ENCODE measurements at places on chromosomes 2 and 18.

DNA sequence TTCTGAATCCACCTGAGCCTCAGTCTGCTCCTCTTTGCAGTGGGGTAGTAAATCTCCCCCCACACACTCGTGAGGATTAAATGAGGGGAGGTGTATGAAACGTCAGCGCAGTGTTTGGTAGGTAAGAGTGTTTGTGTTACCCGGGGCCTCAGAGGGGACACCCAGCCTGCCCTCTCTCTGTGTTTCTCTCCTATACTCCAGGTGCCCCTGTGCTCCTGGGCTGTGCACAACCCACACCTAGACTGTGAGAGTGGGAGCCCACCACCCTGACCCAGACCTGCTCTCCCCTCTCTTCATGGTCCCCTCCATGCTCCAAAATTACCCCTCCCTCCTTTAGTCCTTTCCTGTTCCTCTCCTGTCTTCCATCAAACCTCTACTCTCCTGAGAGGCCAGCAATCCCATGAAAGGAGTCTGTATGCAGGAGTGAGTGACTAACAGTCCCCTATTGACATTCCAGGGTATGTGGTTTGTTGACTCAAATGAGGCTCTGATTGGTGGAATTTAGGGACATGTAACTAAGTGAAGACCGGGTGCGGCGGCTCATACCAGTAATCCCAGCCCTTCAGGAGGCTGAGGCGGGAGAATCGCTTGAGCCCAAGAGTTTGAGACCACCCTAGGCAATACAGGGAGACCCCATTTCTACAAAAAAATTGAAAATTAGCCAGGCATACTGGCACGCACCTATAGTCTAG lies 10.4 kb downstream of the CIB4 start:
- no peak for DNase-seq

GRCh38 chr18:55763805-55764204 lies 175.8 kb upstream of the TCF4 start:
- no peak for DNase-seq

DNA sequence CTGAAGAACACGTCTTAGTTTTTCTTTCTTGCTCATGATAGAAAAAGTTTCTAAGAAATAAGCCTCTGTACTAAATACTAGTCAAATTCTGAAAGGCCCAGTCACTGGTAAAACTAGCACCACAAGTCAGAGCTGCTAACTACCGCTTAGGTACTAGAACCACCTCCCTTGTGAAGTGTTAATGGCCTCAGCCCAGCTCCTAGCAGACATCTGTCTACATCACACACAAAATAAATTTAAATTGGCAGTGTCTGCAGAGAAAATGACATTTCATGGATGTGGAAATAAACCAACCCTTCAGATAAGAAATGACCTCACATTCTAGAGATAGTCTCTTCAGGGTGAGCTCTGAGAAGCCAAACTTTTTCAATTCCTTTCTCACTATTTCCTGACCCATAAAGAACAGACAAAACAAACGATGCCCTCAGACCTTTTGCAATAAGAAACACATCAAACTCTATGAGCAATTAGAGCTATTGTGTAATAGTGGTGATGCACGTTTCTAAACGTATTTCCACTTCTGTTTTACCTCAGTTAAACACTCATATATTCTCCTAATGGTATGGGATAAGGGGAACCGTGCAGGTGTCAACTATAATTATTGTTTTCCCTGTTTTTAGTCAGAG lies 70.3 kb upstream of the DSG1 start:
- no peak for DNase-seq

GRCh38 chr18:21191596-21192307 lies 50.3 kb upstream of the GREB1L start:
- no peak for DNase-seq

GRCh38 chr2:118881490-118882129 lies 34.2 kb upstream of the EN1 start:
- no peak for DNase-seq

DNA sequence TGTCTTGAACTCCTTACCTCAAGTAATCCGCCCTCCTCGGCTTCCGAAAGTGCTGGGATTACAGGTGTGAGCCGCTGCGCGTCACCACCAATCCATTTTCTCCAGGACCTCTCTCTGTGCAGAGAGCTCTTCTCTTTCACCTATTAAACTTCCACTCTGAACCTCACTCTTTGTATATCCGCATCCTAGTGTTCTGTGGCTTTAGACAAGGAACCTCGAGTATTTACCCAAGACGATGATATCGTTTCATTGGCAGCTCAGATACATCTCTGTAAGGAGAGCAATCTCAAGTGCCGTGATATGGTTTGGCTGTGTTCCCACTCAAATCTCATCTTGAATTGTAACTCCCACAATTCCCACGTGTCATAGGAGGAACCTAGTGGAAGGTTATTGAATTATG lies 15.1 kb upstream of the WDR33 start:
- DNase-seq = no peak

- no peak for DNase-seq
Observed at GRCh38 chr2:177252808-177253531, 11.6 kb downstream of the NFE2L2 start.

DNA sequence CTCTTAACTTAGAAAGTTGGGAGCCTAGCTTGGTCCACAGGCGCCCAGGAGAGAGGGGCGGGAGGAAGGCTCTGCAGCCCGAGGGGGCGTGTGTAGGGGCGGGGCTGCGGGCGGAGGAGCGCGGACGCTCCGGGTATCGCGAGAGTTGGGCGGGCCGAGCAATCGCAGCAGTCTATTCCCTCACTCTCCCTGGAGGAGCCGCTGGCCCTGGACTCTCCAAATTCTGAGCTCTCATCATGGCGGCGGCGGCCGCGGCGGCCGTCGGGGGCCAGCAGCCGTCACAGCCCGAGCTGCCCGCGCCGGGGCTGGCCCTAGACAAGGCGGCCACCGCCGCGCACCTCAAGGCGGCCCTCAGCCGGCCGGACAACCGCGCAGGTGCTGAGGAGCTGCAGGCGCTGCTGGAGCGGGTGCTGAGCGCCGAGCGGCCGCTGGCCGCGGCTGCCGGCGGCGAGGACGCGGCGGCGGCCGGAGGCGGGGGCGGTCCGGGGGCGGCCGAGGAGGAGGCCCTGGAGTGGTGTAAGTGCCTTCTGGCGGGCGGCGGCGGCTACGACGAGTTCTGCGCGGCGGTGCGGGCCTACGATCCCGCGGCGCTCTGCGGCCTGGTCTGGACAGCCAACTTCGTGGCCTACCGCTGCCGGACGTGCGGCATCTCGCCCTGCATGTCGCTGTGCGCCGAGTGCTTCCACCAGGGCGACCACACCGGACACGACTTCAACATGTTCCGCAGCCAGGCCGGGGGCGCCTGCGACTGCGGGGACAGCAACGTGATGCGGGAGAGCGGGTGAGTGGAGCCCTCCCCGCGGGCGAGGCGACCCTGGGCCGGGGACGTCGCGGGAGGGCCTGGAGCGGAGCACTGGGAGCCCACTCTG lies at the start of gene UBR3:
TSS of gene UBR3 (plus strand) at position 183 of the 869 bp plus-strand sequence. CDS start at position 237, 54 bp downstream.
- peak; percentile 62 for DNase-seq

DNA sequence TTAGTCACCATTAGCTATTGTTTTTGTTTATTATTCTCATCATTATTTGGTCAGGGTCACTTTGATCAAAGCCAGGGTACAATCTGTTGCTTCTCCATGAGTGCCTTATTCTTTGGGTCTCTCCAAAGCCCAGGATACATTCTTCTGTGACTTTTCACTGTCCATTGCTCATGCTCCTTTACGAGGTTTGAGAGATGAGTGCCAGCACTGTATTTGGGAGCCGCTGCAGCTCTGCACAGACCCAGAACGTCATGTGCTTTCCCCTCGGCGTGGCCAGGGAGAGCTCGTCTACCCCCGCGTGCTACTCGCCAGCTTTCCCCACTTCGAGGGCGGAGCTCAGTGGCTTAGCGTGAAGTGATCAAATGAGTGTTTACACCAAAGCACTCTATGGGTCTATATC lies 123.7 kb downstream of the COL6A3 start:
- no peak for DNase-seq

GRCh38 chr18:68219872-68220271 lies 495.0 kb downstream of the TMX3 start:
- DNase-seq = no peak

DNA sequence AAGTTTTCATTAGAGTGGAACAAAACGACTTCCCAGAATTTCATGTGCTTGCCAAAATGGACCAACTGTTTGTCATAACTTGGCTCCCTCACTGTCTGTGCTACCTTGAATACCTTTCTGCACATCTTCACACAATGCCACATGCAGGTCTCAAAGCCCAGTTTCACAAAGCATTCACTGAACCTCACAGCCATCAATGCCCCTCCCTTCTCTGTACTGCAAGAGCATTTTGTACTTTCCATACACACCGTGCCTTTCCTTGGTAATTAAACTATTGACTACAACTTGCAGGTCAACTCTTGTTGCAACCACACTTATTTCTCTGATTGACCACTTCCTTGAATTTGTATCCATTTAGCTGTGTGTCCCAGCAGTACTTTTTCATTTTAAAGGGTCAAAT lies 50.5 kb downstream of the PAX3 start:
- DNase-seq = no peak

GRCh38 chr2:146349334-146349733 lies 1495.5 kb upstream of the ACVR2A start:
- DNase-seq = no peak

DNA sequence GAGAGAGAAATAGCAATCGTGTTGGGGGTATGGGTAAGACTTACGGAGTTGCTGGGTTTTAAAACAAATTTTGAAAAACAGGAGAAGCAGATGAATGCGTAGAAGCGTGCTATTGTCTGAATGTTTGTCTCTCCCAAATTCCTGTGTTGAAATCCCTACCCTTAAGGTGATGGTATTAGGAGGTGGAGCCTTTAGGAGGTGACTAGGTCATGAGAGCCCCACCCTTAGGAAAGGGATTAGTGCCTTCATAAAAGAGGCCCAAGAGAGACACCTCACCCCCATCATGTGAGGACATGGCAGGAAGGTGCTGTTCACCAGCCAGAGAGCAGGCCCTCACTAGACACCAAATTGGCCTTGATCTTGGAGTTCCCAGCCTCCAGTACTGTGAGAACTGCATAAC lies 40.7 kb upstream of the FZD7 start:
- DNase-seq = no peak

GRCh38 chr2:239326831-239327535 lies 73.8 kb downstream of the HDAC4 start:
- no peak for DNase-seq

DNA sequence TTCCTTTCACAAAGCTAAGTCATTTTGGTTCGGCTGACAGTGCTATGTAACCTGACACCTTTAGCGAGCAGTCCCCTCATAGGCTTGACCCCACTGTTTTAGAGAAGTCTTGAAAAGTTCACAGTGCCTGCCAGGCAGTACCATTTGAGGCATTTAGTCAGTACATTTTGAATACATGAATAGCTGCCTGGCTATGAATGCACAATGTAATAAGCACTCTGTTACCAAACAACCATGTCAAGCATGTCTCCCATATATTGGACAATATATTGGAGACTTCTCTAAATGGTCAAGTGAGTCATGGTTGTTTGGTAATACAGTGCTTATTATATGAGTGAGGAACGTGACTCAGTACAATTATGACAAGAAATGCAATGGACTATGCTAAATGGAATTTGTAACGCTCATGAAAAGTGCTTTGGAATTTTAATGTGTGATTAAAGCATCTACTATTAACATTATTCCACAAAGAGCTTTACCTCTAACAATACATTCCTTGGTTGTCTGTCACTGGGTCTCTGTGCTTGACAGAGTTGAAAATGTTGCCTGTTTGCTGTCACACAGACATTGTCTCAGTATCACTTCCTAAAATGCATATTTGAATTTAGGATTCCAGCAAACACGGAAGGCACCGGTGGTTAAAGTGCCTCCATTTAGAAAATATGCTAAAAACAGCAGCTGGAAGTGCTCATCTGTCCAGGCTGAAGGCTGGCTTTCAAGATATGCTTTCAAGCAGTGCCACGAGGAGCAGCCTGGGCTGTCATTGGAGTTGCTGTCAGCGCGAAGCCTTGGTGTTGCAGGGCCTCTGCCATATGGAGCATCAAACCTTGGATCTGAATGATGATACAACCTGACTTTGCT lies 458.6 kb downstream of the FBXO15 start:
- DNase-seq = no peak

- no peak for DNase-seq
Observed at GRCh38 chr2:147636238-147636882, 208.5 kb upstream of the ACVR2A start.

DNA sequence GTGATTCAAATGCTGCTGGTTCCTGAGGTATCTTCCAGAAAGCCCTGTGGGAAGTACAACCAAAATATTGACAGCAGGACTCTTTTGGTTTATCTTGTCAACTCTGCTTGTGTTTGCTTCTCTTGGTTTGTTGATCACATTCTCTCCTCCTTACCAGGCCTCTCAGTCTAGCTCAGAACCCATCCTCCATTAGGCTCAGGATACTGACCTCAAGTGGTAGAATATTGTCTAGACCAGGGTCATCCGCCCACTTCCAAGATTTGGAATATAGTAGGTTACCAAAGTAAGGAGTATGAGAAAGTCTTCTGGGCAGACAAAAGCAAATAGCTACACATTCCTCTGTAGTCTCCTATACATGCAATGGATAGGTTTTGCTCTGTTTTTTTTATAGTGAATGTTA lies 56.6 kb downstream of the XIRP2 start:
- no peak for DNase-seq

GRCh38 chr2:68391869-68392268 lies 26.8 kb downstream of the PLEK start:
- no peak for DNase-seq

- DNase-seq = no peak
Observed at GRCh38 chr2:60569680-60570111, 16.2 kb upstream of the BCL11A start.

DNA sequence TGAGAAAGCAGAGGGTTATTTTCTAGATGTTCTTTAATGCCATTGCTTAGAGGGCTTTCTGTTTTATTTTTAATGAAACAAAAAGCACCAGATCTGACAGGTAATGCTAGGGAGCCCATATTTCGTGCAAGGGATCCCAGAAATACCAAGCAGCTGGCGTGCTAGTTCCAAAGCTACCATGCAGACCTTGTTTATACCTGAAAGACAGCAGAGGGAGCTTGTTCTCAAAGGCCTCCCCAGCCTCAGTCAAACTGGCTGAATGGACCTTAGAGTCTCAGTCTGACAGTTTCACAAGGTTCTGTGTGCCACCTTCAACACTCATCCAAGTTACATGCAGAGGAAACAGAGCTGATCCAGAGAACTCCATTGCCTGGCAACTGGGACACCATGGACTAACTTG lies 48.6 kb downstream of the GALNT14 start:
- DNase-seq = no peak

GRCh38 chr2:157349949-157350515 lies 24.4 kb upstream of the ERMN start:
- no peak for DNase-seq

- no peak for DNase-seq
Observed at GRCh38 chr18:12076424-12077140, 17.1 kb upstream of the ANKRD62 start.

GRCh38 chr2:166057370-166058164 lies 70.3 kb downstream of the SCN1A start:
- DNase-seq = no peak

- no peak for DNase-seq
Observed at GRCh38 chr2:203720915-203721672, 14.7 kb downstream of the CD28 start.

DNA sequence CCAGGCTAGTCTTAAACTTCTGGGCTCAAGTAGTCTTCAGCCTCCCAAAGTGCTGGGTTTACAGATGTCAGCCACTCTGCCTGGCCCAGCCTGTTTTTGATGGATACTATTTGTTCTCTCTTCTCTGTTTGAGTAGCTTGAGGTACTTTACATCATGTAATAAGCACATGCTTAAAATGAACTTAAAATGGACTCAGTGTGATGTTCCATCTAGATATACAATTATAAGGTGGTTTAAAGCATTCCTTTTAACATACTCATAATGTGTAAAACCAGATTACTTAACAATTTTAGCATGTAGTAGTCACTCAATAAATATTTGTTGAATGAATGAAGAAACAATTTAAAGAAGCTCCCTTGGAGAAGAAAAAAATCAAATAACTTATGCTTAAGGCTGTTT lies 9.6 kb downstream of the PTPRM start:
- no peak for DNase-seq
